Testis (tissue), 5 donors: ENCODE measurements at places on chromosomes 4 and X.

- DNase-seq, result no peak
Observed at GRCh38 chrX:145715641-145716138, 101.9 kb upstream of the SLITRK2 start.

DNA sequence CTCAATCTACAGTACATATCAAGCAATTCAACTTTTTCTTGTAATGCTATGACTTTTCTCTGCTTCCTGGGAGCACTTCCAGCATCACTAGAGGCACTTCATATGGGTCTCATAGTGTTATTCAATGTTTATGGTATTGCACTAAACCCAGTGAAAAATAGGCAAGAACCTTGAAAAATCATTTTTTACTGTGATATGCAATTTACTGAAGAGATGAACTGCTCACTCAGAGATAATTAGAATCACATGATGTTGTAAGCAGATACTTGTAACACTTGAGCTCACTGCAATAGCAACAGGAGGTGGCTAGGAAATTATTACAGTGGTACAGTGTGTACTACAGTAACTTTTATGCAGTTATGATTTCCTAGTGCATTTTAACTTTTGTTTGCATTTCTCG, 93.3 kb downstream of the RASGEF1B start:
- DNase-seq, result no peak

DNA sequence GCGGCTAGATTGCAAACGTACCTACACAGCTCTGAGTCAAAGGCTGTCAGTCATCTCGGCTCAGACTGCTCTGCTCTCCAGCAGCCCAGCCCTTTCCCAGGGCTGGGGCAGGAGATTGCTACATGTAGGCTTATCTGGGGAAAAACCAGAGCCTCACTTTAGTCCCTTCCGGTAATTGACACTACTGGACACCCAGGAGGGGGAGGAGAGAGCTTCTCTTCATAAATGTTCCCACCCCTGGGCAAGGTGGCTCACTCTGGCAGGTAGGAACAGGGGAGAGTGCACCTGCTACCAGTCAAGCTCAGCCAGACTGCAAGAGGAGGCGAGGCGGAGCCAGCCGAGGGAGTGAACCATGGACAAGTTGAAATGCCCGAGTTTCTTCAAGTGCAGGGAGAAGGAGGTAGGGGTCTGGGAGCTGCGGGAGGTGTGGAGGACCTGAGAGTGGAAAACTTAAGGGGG, at the start of gene SLC6A14:
TSS of gene SLC6A14 (plus strand) at position 249 of the 459 bp plus-strand sequence. CDS start at position 353, 104 bp downstream.
- DNase-seq, result no peak

DNA sequence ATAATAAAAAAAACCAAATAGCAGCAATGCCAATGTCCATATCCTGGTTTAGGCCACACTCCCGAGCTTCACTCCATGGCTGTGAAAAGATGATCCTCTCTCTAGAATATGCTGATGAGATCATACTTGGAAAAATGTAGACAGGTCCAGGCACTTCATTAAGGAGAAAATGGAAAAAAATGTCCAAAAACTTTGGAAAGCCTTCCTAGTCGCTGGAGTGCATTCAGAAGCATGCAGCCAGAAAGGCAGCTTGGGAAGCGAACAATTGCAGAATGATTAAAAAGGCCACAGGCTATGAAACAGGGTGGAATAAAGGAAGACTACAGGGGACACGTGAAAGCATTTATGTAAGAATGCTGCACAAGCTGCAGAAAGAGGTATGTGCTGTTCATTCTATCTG, 165.6 kb upstream of the HCCS start:
- no peak for DNase-seq

- DNase-seq, result no peak
Observed at GRCh38 chr4:176675810-176676209, 116.9 kb downstream of the VEGFC start.

DNA sequence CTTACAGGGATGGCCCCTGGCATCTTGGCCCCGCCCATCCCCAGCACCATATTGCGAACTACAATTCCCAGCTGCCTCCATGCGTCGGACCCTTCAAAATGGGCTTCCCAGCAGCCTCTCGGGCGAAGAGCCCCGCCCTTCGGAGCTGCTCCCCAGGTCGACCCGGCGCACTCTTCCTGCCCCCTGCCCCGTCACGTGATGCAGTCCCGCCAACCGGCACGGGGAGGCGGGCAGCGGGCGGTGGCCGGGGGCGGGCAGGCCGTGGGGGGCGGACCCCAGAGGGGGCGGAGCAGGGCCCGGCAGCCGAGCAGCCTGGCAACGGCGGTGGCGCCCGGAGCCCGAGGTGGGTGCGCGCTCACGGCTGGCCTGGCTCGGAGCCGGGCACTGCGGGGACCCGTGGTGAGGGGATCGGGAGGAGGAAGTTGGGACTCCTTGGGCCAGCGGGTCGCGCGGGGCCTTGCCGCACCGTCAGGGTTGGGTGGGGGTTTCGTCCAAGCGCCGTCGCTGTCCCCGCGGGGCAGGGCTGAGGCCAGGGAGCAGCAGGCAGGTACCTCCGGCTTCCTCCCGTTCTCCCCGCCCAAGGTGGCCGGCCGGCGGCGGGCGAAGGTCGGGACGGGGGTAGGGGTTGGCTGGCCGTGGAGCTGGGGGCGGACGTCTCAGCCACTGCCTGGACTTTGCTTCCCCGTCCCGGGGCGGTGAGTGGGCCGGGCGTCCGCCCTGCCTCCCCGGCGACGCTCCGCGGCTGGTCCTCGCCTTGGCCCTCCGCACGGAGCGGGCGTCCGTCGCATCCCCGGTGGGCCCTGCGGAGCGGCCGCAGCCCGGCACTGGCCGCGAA, at the start of gene MTM1:
TSS of gene MTM1 (plus strand) at position 302 of the 835 bp plus-strand sequence. CDS start 23,994 bp downstream, outside the sequence.
- peak; percentile 96 for DNase-seq

DNA sequence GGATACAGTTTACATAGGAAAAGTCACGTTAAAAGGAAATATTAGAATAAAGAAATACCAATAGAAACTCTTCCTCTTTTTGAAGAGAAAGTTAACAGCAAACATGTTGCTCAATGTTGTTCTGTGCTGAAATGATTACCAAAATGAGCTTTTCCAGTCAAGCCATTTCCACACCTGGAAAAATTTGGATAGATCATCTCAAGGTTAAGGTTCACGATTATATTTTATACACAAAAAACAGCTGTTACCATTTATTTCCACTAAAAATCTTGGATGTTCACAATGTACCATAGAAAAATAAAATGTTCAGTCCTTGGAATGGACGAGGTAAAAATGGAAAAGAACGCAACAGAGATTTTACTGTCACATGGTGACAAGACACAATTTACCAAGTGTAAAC, 218.7 kb downstream of the SCFD2 start:
- no peak for DNase-seq

DNA sequence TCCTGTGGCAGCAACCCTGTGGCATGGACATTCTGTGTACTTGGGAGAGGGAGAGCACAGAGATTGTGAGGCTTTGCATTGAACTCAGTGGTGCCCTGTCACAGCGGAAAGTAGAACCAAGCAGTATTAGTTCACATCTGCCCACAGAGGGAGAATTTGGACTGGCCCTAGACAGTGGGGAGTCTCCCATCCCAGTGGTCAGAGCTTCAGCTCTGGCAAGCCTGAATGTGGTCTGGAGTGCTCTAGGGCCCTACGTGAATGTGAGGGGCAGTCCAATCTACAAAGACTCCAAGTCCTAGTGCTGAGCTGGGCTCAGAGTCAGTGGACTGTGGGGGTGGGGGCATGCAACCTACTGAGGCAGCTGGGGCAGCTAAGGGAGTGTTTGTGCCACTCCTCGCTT, 34.8 kb downstream of the ZIC3 start:
- no peak for DNase-seq

DNA sequence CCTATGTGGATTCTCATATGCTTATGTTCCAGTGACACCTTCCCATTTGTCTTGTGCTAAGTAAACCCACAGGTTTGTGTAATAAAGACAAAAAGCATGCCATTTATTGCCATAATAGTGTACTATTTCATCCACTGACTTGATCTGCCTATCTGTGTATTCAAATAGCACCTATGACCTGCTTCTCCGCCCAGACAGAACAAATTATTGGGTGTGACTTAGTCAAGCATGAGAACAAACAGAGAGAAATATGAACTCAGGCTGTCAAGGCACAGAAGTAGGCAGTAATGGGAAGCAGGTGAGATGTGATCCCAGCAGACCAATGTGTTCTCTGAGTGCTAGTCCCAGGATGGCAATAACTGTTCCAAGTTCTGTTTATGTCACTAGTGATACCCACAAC, 25.4 kb downstream of the ELOVL6 start:
- no peak for DNase-seq

DNA sequence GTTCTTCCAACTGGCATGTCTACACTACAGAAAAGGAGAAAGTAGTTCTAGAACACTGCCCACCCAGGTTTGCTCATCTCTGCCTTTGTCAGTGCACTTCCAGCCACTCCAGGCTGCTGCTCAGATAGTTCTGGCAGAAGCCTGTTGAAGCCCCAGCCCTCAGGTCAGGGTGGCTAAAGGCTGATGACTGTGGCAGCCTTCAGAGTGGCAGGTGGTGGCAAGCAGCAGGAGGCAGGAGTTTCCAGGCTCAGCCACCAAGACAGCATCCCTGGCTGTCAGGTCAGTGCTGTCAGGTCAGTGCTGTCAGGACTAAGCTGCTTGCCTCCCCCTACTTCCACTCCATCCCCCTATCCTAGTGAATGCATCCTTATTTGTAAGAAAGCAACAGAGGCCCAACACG, 100.4 kb downstream of the MAMLD1 start:
- no peak for DNase-seq
